ENCODE measurements at places on chromosomes 5 and 9. TPM values are rescaled to one million over a fixed set of nuclear protein-coding genes. Genes with fewer than 3 reads are reported as not detected.

The POLR1E gene
- 27.3 TPM for polyA plus RNA-seq

- no peak for DNase-seq
Observed at GRCh38 chr9:995781-996180, 19.3 kb downstream of the DMRT3 start.

The NSMF gene
- 16.9 TPM for polyA plus RNA-seq

- DNase-seq: no peak
Observed at GRCh38 chr5:76705574-76705973, 10.4 kb upstream of the F2R start.

GRCh38 chr9:92146610-92147009, 31.4 kb upstream of the SPTLC1 start:
- no peak for DNase-seq

GRCh38 chr5:42502613-42503470, 79.6 kb downstream of the GHR start:
- no peak for DNase-seq

- DNase-seq: no peak
Observed at GRCh38 chr5:44845777-44846176, 37.0 kb downstream of the MRPS30 start.

DNA sequence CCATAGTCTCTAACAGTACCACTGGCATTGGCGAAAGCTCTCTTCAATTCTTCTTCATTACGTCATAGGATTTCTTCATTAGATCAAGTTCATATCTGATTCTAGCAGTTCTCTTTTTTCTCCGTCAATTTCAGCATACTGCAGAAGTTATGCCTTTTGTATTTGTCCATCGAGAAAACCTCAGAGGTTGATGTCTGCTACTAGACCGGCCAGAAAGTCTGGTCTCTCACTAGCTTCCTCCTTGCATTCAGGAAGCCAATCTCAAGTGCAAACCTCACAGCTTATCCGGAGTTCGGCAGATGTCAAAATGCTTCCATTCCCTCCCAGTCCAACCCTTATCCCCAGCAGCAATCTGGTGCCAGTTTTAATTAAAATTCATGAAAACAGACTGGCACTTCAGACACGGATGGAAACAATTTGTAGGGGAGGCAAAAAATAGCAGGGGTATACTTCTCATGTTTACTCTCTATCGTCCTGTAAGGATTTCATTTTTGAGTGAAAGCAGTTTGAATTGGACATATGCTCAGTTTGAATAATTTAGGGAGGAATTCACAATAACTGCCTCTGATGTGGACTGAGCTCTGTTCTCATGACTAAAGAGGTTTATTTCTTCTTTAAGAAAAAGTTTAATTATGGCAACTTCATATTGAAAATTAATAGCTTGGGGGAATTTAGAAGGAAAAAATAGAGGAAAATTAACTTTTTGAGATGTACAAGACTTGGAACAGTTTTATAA, 56.4 kb upstream of the TMC1 start:
- DNase-seq: no peak

DNA sequence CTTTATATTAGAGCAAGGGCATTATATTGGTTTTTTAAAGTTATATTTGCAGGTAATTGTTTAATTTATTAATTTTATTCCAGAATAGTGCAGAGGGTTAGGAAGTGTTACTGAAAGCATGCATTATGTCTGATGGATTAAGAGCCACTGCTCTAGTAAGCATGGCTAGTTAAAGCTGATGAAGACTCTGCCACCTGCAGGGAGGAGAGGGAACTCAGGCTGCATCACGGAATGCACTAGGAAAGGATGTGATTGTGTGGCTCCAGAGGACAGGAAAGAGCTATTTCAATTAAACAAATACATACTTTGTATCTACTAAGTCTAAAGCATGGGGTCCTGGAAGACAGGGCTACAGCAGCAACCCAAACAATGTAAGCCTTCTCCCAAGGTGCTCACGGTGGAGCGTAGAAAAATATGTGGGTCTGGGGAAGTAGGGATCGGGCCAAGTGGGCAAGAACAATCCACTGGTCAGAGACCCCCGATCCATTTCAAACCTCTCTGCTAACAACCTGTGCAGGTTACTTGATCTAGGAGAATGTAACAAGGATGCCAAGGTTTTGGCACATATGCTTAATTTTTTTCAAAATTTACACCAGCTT, 15.3 kb upstream of the GRXCR2 start:
- DNase-seq: no peak

DNA sequence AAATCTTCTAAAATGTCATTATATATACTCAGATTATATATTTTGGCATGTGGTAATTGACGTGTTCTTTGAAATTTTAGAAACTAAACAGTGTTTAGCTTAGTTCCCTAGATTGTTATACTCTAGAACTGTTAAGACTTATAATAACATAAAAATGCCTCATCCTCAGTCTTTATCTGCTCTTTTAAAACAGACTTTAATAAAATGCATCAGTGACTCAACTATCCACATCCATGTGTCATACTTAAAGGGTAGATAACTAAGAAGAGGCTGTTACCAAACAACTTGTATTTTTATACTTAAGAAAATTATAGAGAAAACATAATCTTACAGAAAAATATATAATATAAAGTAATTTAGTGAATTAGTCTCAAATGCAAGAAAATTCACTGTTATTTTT, 15.2 kb downstream of the NFIL3 start:
- no peak for DNase-seq

The C5orf52 gene
- polyA plus RNA-seq: not detected

The LPAR1 gene
- 33.8 TPM for polyA plus RNA-seq

The FOXD4L6 gene
- not detected for polyA plus RNA-seq

DNA sequence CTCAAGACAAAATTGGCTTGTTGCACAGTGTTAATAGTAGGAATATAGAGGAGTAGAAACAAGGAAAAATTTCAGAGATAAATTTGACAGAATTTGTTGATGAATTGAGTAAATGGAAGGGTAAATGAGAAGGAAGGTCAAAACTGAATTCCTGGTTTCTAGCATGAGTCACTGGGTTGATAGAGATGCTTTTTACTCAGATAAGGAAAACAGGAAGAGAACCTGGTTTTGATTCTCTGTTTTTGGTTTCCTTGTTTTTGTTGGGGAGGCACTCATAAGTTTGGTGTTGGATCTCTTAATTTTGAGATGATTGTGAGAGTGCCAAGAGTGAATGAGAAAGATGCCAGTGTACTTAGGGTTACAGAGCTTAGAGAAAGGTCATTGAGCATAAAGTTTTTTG, 7.1 kb downstream of the LRRC70 start:
- DNase-seq: no peak

- DNase-seq: no peak
Observed at GRCh38 chr9:134101623-134102149, 33.9 kb upstream of the BRD3 start.

DNA sequence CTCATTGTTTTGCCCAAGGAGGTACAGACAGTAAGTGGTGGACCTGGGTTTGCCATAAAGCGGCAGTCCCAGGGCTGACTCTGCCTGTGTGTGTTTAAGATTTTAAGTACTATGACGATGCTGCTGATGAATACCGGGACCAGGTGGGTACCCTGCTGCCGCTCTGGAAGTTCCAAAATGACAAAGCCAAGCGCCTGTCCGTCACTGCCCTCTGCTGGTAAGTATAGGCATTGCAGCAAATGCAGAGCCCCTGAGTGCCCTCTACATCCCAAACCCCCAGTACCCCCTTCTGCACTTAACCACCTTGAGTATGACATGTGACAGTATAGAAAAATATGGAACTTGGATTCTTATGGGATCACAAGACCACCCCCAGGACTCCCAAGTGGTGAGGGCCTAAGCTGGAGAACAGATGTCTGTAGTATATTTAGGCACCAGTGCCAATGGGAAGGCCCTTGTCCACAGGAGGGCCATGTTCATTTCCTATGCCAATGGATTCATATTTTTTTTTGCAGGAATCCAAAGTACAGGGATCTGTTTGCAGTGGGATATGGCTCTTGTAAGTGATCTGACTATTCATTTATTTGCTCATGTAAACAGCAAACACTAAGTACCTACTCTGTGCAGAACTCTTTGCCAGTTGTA, 22.0 kb downstream of the ENHO start:
- DNase-seq: no peak

DNA sequence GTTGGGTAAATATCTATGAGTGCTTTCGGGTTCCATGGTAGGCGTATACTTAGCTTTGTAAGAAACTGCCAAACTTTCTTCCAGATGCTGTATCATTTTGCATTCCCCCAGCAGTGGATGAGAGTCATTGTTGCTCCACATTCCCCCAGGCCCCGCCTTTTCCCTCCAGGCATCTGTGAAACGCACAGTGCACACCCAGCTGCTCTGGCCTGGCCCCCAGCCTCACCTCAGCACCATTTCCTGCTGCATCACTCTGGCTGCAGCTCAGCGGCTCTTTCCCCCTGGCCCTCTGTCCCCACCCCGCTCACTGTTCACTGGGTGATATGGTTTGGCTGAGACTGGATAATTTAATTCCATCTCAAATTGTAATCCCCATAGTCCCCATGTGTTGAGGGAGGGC, 76.6 kb upstream of the SPTLC1 start:
- no peak for DNase-seq

DNA sequence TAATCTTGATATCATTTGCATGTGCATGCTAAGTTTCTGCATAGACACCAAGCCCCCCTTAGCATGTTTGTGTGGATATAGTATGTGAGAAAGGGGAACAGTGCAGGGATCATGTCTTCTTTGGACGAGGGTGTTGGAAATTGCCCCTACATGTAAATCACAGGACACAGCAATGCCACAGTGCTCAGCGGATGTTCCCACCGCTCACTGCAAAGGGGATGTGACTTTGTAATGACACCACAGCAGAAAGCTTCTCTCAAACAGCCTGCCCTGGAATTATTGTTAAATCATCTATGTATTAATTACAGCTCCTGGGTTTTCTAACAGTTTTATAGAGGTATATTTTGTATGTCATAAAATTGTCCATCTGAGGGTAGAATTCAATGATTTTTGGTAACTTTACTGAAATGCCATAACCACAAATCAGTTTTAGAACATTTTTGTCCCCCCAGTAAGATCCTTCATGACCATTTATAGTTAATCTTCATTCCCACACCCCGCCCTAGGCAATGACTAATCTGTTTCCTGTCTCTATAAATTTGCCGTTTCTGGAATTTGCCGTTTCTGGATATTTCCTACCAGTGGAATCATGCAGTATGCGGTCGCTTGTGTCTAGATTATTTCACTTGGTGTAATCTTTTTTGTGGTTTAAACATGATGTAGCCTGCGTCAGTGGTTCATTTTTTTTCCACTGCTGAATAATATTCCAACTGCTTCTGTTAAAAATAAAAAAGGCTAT, 648.5 kb upstream of the WWC1 start:
- no peak for DNase-seq

Data from forelimb muscle (tissue), 1 donor.